ENCODE measurements at places on chromosomes 11 and 22.

DNA sequence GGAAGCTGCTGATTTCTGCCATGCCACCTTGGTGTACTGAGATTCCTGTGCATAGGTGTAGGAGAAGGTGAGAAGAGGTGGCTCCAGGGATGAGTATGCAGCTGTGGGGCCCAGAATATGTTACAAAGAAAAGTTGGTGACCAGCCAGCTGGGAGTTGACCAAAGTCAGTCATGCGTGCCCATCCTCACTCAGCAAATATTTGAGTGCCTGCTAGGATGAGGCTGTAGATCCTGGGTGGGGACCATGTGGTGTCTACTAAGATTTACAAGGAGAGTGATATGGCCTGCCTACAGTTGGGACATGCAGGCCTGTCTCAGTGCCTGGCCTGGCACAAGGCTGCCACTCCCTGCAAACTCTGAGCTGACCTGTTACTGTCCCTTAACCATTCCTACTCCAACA is 19.4 kb downstream of the RNF185 start:
- DNase-seq: no peak

- peak; percentile 85 for DNase-seq
Measured at GRCh38 chr11:12692229-12693075, 18.2 kb downstream of the TEAD1 start.

DNA sequence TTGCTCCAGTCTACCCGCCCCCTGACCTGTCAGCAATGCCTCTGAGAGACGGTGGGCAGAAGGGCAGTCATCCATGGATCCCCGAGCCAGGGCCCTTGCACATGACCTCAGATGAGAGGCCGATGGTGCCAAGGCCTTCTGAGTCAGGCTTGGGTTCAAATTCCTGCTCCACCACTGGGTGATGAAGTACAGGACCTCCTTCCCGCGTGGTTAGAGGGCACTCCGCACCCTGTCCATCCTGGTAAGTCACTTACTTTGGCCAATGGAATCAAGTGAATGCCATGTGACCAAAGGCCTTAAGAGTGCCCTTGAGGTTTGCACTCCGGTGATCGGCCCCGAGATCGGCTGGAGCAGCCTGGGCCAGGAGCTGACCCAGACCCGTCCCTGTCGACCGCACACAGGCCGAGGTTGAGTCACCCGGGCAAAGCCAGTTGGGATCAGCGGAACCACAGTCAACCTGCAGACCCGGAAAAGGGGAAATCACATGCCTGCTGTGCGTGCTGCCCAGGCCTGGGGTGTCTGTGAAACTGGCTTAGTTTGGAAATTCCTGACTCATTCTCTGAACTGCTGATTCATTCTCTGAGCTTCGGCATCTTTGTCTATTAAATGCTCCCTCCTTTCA is 48.9 kb downstream of the RTL6 start:
- no peak for DNase-seq

- DNase-seq: no peak
Measured at GRCh38 chr11:10044618-10045017, 249.4 kb downstream of the SBF2 start.

DNA sequence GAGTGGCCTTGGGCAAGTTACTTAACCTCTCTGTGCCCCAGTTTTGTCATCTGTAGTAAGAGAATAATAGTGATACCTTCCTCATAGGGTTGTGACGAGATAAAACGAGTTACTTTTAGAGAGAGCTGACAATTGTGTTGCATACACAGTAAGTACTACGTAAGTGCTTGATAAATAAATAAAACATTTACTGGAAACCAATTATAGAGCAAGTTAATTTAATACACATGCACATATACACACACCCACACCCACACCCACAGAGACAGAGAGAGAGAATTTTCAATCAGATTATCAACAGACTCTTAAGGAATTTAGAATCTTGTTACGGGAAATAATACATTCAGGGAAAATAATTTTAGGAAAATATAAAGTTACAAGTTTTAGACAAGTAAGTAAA is 1045.8 kb upstream of the TENM4 start:
- no peak for DNase-seq

DNA sequence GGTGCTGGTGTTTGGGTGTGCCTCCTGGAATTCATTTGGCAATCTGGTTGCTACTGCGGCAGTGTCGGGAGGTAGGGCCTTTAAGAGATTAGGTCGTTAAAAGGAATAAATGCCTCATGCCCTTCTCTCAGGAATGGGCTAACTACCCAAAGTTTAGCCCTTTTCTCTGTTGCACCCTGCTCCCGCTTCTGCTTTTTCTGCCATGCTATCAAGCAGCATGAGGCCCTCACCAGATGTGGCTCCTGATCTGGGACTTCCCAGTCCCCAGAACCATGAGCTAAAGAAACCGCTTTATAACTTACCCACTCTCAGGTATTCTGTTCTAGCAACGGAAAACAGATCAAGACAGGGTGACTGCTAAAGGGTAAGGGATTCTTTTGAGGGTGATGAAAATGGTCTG is 6.3 kb downstream of the EIF3D start:
- no peak for DNase-seq

DNA sequence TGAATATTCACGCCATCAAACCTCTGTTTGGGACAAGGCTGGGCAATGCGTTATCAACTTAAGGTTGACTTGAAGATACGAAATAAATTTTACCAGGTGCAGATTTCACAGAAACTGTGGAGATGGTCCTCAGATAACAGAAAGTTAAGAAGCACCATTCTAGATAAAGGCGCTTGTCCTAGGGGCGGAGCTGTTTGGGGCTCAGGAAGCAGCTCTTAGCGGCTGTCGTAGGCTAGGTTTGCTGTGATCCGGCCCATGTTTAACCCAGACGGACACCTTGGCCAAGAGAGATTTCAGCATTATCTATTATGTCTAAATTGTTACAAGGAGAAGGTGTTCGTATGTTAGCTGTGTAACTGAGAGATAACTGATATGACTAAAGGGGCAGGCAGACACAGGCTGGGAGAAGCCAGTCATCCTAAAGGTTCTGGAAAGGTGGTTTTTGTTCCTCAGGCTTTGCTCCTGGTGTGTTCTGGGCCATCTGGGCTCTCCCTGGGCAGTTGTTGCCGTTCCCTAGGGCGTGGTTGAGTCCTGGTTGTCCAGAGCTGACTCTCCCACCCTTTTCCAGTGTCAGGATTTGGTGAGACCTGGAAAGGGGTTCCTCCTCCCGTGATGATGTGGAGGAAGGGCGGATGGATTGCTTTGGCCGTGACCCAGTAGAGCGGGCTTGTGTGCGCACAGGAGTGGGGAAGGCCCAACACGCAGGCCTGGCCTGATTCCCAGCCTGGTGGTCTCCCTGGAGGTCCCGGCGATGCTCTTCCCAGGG is 25.8 kb downstream of the TPCN2 start:
- no peak for DNase-seq
